Foreskin keratinocyte (primary cell): ENCODE measurements at places on chromosomes 13 and 19.

DNA sequence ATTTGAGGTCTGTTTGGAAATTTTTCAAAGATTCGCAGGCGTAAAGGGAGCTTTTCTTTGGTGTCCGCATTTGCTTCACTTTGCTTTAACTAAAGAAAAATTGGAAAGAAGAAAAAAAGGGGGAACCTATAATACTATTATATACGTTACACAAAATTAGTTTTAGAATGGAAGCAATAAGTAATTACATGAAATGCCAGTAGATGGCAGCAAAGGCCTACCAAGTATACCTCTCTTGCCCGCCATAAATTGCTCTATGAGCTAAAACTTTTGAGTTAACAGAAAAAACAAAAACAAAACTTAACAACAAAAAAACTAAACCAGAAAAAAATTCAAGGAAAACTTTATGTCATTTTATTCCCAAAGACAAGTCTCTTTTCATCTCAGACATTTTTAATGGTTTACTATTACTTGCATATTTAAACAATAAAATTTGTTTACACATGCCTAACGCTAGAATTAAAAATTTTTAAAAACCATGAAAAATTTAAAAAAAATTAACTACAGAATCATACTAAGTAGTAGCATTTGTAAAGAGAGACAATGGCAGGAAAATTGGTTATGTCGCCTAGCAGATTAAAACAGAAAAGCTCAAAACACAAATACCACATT is 271.4 kb downstream of the NALCN start:
- DNase-seq: no peak

- no peak for DNase-seq
Measured at GRCh38 chr19:11843722-11844121, 4.8 kb upstream of the ZNF439 start.

GRCh38 chr13:40624383-40624782 is 42.1 kb downstream of the FOXO1 start:
- no peak for DNase-seq

DNA sequence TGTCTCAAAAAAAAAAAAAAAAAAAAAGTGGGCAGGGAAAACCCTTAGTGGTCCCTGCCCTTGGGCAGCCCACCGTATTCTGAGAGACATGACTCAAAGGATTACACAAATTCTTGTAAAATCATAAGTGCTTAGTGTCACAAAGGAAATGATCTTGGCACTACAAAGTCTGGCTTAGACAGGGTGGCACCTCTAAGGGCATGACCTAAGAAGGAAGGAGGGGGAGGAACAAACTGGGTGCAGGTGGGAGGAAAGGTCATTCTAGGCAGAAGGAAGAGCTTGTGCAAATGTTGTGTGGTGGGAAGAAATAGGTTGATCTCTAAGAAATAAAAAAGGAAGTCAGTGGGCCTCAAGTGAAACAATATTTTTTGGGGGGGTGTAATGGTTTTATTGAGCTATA is 10.4 kb downstream of the PNPLA6 start:
- no peak for DNase-seq

- no peak for DNase-seq
Measured at GRCh38 chr13:33963134-33963533, 145.2 kb downstream of the RFC3 start.

DNA sequence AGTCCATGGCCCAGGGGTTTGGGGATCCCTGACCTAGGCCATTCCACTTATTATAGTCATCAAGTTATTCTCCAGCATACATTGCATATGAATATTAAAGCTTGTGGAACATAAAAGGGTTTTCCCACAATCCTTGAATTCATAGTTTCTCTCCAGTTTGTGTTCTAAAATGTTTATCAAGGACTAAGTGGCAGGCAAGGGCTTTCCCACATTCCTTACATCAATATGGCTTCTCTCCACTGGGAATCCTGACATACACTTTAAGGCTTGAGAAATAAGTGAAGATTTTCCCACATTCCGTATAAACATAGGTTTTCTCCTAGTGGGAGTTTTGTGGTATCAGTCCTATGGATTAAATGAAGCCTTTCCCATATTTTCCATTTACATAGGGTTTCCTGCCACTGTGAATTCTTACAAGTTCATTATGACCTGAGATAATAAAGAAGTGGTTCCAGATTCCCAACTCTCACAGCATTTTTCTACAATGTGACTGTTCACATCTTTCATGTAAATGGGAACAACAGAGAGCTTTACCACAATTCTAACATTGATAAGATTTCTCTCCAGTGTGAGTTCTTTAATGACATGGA is 14.5 kb downstream of the ZNF426 start:
- DNase-seq: no peak

- no peak for DNase-seq
Measured at GRCh38 chr13:79673310-79673992, 192.5 kb downstream of the NDFIP2 start.

GRCh38 chr19:23699521-23699860 is 12.5 kb upstream of the ZNF675 start:
- peak; percentile 51 for DNase-seq

- DNase-seq: no peak
Measured at GRCh38 chr13:45412274-45413049, 5.7 kb downstream of the SLC25A30 start.

DNA sequence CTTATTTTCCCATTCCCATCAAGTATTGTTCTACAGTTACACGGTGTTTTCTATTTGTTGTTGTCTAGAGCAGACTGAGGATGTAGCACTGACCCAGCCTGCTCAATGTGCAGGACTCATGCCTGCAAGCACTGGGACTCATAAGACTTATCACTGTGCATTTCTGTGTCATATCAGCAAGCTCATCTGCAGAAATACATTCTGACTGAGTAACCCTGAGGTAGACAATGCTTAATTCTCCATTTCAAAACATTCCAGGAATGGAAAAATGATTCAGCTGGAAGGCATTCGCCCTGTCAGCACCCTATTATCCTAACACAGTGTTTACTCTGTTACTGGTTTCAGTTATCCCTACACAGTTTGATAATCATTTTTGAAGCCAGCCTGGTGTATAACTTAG is 2506.4 kb downstream of the PCDH9 start:
- peak; percentile 97 for DNase-seq

GRCh38 chr19:12994701-12995595 is at the start of gene NFIX:
NFIX (plus strand) TSS chr19:12995475; CDS start chr19:12995838, 363 bp downstream.
- no peak for DNase-seq
